ENCODE measurements at places on chromosomes 11 and 22.

- DNase-seq = no peak
These were observed 24.7 kb downstream of the TEF start for GRCh38 chr22:41406410-41406809.

DNA sequence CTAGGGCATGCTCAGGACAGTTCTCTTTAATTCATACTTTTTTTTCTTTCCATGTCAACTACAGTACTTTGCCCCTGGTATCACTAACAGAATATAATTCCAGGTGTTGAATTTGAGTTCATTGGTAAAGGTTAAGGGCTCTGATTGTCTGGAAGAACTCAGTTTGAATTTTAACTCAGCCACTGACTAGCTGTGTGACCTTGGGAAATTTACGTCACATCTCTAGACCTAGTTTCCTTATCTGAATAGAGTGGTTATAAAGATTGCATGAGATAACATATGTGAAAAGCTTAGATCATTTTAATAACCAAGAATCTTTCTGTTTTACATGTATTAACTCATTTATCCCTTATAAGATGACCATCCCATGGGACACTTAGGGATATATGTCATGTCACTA, 15.8 kb upstream of the ZC3H12C start:
- DNase-seq = no peak

DNA sequence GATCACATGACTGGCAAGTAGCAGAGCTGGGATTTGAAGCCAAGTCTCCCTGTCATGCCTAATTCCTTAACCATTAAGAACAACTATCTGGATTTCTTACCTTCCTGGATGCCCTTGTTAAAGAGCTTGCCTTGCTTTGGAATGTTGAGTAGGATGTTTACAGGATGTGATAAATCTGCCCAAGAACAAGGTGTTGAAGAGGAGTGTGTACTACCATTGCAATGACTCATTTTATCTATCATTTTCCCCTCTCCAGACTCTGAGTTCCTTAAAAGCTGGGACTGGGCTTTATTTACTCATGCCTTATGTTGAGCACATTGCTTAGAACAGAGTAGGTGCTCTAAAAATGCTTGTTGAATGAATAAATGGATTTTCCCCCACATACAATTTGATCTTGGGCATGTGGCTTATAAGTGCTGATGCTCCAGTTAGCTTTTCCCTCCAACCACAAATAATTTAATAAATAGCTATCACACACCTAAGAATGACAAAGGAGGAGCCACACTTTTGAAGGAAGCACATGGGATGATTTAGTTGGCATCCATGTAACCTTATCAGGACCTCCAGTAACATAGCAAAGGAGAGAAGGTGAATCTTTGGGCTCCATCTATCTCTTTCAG, 268.6 kb upstream of the SESN3 start:
- no peak for DNase-seq

DNA sequence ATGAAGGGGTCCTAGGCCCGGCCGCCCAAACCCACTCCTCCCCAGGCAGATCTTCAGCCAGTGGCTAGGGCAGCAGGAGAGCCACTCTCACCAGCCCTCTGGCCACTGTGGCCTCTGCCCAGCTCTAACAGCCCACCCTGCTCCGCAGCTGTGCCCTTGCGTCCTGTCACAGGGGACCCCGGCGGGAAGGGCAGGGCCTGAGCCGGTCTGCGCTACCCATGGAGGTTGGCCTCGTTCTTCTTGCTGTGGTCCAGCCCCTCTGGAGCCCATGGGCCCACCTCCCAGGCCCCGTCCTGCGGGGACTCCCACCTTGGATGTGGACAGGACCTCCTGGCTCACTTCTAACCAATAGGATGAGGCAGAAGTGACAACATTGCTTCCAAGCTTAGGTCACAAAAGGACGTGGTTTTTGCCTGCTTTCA, 38.3 kb upstream of the TH start:
- no peak for DNase-seq

- no peak for DNase-seq
These were observed 8.7 kb downstream of the MMP26 start for GRCh38 chr11:4713241-4713640.

All from GF-D8 (cell line).